ENCODE measurements at places on chromosomes 5 and 9.

- no peak for DNase-seq
These were observed 9.5 kb downstream of the HK3 start for GRCh38 chr5:176889321-176890280.

GRCh38 chr5:124162767-124163532, 583.5 kb downstream of the ZNF608 start:
- DNase-seq = peak; percentile 13

GRCh38 chr5:141986072-141986471, 17.2 kb downstream of the RNF14 start:
- peak; percentile 59 for DNase-seq

- no peak for DNase-seq
These were observed 14.3 kb upstream of the SNCAIP start for GRCh38 chr5:122297587-122298298.

DNA sequence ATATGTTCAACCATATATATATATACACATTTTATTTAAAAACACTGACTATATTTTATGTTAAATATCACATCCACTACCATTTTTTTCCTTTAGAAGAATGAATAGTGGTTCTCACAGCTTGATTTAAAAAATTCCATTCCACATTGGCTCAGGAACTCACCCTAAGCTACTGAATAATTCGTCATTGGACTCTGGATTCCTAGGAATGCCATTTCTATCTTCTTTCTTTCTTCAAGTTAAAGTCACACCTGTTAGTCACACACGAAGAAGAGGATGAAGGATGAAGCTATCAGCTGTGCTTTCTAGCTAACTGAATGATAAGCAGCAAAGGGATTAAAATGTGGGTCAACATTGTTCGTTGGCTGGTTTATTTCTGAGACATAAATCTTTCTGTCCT, 7.9 kb downstream of the ELOVL7 start:
- no peak for DNase-seq

GRCh38 chr5:9395706-9396105, 150.2 kb downstream of the SEMA5A start:
- DNase-seq = no peak

DNA sequence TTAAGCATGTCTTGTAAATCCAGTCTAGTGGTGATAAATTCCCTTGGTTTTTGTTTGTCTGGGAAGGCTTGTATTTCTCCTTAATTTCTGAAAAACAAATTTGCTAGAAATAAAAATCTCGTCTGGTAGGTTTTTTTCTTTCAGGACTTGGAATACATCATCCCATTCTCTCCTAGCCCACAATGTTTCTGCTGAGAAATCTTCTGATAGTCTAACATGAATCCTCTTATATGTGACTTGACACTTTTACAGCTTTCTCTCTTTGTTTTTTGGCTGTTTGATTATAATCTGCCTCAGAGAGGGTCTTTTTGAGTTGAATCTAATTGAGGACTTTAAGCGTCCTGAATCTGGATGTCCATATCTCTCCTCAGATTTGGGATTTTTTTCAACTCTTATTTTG, 104.9 kb downstream of the FEM1C start:
- DNase-seq = no peak

DNA sequence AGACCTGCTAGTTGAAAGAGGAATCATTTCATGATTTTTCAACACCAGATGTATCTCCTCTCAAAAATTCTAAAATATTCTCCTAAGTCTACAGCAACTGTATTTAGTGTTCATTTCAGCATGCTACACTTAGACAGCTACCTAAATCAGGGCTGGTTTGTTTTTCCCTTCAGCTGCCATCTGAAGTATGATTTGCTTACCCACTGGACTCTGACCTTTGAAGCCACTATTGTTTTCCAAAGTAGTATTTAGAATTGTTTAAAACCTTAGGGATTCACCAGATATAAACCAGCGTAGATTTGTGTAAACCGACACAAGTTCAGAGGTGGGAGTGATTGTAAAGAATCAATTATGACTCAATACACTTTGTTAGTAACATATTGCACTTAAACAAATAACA, 193.1 kb downstream of the ADAMTS6 start:
- no peak for DNase-seq

DNA sequence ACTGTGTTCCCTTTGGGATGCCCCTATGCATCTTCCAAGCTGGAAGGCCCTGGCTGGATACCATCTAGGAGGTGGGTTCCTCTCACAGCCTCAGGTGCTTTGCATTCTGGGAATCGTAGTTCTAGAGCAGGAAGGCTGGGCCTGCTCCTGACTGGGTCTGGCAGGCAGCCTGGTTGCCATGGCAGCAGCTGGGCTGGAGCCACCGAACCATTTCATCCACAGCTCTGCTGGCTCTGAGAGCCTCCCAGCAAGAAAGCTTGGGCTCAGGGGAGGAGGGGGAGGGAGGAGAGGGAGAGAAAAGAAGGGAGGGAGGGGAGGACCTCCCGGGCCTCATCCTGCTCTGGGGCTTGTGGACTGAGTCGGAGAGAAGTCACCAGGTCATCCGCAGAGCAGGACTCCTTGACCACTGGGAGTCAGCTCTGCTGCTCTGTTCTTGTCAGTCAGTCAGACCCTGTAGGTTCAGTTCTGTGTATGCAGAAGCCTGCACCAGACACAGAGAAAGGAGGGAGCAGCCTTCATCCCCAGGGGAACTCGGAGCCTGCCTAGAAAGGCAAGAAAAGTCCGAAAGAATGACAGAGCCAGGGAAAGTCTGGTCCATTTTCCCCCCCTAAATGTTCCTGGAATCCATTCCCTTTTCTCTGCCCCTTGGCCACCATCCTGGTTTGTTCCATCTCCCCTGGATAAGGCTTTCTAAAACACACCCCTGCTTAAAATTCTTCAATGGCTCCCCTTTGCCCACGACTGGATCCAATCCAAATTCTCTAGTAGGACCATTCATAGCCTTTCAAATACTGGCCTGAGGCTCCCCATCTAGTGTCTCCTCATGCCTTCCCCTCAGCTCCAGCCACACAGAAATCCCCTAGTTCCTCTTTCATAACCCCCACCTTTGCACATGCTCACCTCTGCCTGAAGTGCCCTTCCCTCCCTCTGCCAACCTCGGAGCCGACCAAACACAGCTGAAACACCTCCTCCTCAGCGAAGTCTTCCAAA, 65.4 kb upstream of the ARAP3 start:
- DNase-seq = peak; percentile 75

- no peak for DNase-seq
These were observed 5.5 kb downstream of the C9orf85 start for GRCh38 chr9:71916834-71917534.

DNA sequence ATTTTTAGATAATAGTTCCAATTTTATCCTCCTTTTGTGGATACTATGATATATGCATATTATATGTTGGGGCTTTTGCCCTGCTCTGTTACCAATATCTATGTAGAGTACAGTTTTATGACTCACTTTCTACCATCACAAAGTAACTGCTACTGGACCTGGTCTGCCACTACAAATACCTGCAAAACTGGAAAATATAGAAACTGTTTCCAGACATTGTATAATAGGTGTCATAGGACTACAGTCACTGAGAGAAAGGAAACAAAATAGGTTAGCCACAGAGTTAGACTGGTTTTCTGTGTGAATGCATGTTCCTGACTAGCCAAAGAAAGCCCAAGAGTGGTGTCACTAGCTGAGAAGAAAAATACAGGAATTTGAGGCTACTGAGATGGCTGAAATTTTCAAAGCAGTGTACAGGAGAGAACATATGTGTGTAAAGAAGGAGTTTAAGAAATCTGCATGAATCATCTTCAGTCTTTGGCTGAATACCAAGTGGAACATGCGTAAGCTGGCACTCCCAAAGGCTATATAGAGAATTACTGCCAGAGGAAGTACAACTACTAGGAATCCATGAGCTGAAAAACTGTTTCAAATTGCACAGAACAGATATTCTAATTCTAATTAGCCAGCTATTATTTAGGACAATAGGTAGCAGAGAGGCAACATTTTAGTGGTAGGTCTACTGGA, 29.0 kb upstream of the FAM174A start:
- DNase-seq = peak; percentile 91

GRCh38 chr5:533243-533954, 9.2 kb upstream of the SLC9A3 start:
- no peak for DNase-seq

DNA sequence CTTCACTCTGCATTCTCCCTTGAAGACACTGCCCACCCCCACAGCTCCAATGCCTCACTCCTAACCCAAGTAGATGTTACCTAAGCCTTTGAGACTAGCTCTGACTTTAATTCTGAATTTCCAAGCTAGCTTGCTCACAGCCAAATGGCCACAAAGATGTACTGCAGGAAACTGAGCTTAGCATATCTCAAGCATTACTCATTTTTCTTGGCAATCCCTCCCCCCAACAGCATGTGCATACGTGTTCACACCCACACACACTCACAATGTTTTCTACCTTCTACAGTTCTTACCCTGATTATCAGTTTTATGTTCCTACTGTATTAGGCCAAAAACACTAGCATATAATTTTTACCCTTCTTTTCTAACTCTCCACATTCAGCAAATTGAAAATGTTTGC, 13.7 kb upstream of the GRIA1 start:
- peak; percentile 97 for DNase-seq

GRCh38 chr9:129493706-129494047, 127.2 kb downstream of the C9orf50 start:
- DNase-seq = no peak

DNA sequence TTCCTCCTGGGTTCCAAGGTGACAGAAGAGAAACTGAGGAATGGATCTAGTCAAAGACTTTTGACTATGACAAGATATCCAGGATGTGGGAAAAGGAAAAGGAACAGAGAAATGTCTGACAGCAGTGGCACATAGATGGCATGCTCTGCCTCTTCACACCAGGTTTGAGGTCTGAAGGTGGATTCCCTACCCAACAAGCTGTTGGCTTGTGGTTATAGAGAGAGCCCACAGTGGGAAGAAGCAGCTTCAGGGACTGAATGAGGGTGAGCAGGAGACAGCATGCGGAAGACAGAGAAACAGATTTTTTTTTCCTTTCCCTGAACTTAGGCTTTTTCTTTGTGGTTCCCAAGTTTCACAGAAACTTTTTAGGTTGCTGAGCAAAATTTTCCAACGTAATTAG, 20.6 kb downstream of the IFNW1 start:
- DNase-seq = no peak

GRCh38 chr9:129746092-129746777, 6.6 kb downstream of the PTGES start:
- peak; percentile 65 for DNase-seq

GRCh38 chr9:27528886-27529315, 713 bp downstream of the MOB3B start:
- DNase-seq = no peak

GRCh38 chr5:57505272-57506200, 22.9 kb upstream of the ACTBL2 start:
- DNase-seq = no peak

DNA sequence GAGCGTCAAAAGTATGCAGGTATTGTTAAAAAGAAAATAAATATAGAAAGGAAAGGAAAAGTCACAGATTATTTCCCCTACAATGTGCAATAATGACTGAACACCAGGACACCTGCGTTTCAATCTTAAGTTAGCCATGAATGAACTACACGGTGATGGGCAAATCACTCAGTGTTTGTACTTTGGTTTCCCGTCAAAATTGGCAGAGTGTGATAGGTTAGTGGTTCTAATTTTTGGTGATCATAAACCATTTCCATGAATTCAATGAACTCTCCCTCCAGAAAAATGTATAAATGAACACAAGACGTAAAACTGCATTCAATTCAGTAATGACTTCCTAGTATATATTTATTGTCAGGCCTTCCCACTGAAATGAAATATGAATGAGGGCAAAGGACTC, 59.0 kb upstream of the ITGA1 start:
- DNase-seq = no peak

DNA sequence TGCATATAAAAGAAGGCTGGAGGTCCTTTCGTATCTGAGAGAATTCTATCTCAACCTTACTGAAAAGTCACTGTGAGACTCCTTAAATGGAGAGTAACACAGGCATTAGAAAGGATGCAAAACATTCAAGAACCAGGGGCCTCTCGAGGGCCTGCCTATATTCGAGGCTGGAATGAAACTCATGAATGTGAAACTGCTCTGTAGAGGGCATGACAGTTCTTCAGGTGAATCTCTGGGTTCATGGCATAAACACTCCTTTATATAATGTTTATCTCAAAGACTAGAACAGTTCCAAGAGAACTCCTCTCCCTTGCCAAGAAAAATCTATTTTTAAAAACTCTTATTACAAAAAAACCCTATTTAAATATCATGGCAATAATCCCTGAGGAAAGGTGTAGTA, 113.9 kb downstream of the SEC61B start:
- no peak for DNase-seq

GRCh38 chr5:143386725-143387124, 16.8 kb downstream of the NR3C1 start:
- DNase-seq = peak; percentile 90

GRCh38 chr9:37034305-37034937, 353 bp upstream of the PAX5 start:
- DNase-seq = no peak

GRCh38 chr5:170451747-170452365, 52.0 kb upstream of the KCNIP1 start:
- peak; percentile 78 for DNase-seq

DNA sequence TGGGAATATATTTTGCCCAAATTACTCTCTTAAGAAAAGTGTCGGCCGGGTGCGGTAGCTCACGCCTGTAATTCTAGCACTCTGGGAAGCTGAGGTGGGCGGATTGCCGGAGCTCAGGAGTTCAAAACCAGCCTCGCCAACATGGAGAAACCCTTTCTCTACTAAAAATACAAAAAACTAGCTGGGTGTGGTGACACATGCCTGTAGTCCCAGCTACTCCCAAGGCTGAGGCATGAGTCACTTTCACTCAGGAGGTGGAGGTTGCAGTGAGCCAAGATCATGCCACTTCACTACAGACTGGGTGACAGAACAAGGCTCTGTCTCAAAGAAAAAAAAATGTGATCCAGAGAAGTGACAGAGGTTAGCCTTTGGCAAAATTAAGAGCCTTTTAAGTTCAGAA, 26.4 kb upstream of the TMEM171 start:
- DNase-seq = peak; percentile 66

GRCh38 chr9:129174724-129175514, 3.1 kb downstream of the IER5L start:
- peak; percentile 92 for DNase-seq

Data from iris pigment epithelial cell (primary cell).